ENCODE measurements at places on chromosomes 7 and 10. TPM values are rescaled to one million over a fixed set of nuclear protein-coding genes. Genes with fewer than 3 reads are reported as not detected.
A peak's percentile ranks its signal among the peaks of the same experiment; 100 is the strongest.

DNA sequence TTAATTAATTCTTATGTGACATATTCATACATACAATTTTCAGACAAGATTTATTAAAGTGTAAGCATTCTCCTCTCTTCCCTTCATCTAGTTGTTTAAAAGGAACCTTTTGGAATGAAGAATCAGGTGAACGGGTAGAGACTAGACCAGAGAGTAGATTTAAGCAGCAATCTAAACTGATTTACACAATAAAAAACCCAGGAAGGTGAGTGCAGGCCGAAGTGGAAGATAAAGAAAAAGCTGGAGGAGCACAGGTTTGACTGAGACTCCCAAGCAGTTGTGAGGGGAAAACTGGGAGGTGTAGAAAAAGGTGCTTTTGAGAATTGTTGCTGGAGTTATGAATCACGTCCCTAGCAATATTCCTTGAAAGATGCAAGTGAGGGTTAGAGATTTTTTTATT, 601.1 kb downstream of the SORCS1 start:
- H3K4me3 ChIP-seq = no peak overlapping the region
- no peak overlapping the region for H3K27ac ChIP-seq
- no peaks in the 10 kb centered on the region for H3K36me3 ChIP-seq
- no peaks in the 10 kb centered on the region for H3K27me3 ChIP-seq
- H3K4me1 ChIP-seq = no peaks in the 10 kb centered on the region

GRCh38 chr7:104130726-104131125, 77.1 kb downstream of the ORC5 start:
- H3K4me1 ChIP-seq = no peaks in the 10 kb centered on the region
- no peak for DNase-seq
- no peak overlapping the region for H3K4me3 ChIP-seq
- H3K27ac ChIP-seq = no peak overlapping the region
- no peaks in the 10 kb centered on the region for H3K27me3 ChIP-seq

LAMB1 gene
- total RNA-seq = 42.0 TPM

DNA sequence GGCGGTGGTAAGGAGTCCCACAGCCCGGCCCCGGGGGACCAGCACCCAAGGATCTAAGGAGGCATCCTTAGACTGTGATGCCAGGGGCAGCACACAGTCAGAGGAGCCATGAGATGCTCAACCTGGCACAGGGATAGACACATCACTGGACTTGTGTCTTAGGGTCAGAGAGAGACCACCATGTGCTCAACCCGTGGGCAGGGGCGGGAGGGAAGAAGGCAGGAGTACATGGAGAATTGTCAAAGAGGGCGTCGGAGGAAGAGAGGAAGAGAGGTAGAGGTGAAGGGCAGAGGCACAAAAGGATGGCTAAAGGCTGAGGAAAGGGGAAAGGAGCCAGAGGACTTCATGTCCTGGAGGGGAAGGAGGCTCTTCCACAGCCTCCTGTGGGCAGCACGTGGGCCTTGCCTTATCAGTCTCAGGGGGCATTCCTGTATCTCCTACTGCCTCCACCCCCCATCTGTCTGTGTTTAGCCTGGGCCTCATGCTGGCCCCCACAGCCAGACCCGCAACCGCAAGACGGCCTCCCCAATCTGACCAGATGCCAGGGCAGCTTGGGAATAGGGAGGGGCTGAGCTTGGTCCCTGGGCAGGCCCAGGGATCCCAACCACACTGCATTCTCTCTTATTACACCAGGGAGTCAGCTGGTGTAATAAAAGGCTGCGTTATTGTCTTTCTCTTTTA, 2.2 kb downstream of the ADCY1 start:
- no peak overlapping the region for H3K4me3 ChIP-seq
- no peaks in the 10 kb centered on the region for H3K36me3 ChIP-seq
- H3K27ac ChIP-seq = no peak overlapping the region
- H3K4me1 ChIP-seq = peaks cover 2% of the 10 kb centered on the region
- H3K27me3 ChIP-seq = no peaks in the 10 kb centered on the region

DNA sequence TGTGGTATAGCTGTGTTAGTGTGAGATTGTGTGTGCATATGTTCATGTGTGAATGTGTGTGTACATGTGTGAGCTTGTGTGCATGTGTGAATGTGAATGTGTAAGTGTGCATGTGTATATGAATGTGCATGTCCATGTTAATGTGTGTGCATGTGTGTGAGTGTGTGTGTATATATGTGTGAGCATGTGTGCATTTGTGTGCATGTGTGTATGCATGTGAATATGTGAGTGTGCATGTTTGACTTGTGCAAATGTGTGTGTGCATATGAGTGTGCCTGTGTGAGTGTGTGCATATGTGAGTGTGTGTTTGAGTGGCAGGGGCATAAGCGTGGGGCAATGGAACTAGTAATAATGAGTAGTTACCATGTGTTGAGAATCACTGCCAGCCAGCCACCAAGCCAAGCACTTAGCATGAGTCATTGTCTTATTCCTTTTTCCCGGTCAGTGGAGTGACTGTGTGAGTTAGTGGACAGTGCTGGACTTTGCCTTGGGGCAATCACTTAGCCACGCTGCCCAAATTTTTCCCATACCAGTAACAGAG, 46.3 kb upstream of the SHH start:
- H3K4me3 ChIP-seq = no peak overlapping the region
- H3K27me3 ChIP-seq = no peaks in the 10 kb centered on the region
- no peaks in the 10 kb centered on the region for H3K36me3 ChIP-seq
- peak; percentile 6 for DNase-seq

DNA sequence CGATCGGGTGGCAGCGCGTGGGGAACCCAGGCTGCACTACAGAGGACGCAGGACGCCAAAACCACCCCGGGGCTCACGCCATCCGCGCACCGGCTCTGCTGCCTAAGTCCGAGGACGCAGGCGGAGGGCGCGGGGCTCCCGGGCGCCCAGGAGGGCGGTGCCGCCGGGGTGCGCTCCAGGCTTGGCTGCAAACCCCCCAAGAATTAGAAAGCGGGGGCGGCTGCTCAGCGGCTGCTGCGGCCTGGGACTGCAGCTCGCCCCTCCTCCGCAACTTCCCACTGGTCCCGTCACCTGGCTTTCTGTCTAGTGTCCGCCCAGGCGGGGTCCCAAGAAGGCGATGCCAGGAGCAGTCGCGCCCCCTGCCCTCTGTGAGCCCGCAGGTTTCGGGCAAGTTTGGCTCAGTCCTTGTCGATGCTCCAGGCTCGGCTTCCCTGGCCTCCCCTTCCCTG, 1.7 kb upstream of the POU6F2 start:
- no peaks in the 10 kb centered on the region for H3K27me3 ChIP-seq
- peak overlapping the region; percentile 36 for H3K4me3 ChIP-seq
- DNase-seq = no peak
- no peaks in the 10 kb centered on the region for H3K4me1 ChIP-seq

SDHAF3 gene
- total RNA-seq = 17.1 TPM

PRPS1L1 gene
- total RNA-seq = 18.6 TPM

SPDYE18 gene
- total RNA-seq = 12.6 TPM

GRCh38 chr7:99124751-99125504, 19.0 kb downstream of the SMURF1 start:
- H3K27ac ChIP-seq = peak overlapping the region; percentile 62
- H3K27me3 ChIP-seq = no peaks in the 10 kb centered on the region
- DNase-seq = no peak
- no peaks in the 10 kb centered on the region for H3K36me3 ChIP-seq
- peaks cover 24% of the 10 kb centered on the region for H3K4me1 ChIP-seq
- H3K4me3 ChIP-seq = no peak overlapping the region

ASZ1 gene
- 18.1 TPM for total RNA-seq

DNA sequence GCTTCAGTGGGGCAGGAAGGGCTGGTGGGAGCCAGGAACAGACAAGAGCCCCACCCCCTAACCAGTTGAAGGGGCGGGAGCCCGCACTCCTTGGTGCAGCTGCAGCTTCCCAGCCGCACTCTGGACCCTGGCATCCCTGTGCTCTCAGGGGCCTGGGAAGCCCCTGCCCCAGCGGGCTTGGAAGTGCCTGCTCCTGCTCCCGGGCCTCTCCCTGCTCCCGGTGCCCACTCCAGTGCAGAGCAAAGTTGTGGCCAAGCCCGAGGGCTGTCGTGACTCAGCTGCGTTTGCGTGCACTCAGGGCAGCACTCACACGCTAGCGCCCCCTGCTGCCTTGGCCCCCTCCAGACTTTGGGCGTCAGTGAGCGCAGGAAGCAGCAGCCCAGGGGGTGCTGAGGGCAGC, 883.8 kb downstream of the LRMDA start:
- no peaks in the 10 kb centered on the region for H3K4me1 ChIP-seq
- H3K36me3 ChIP-seq = no peaks in the 10 kb centered on the region
- DNase-seq = peak; percentile 58
- H3K4me3 ChIP-seq = peak overlapping the region; percentile 7
- no peak overlapping the region for H3K27ac ChIP-seq

DNA sequence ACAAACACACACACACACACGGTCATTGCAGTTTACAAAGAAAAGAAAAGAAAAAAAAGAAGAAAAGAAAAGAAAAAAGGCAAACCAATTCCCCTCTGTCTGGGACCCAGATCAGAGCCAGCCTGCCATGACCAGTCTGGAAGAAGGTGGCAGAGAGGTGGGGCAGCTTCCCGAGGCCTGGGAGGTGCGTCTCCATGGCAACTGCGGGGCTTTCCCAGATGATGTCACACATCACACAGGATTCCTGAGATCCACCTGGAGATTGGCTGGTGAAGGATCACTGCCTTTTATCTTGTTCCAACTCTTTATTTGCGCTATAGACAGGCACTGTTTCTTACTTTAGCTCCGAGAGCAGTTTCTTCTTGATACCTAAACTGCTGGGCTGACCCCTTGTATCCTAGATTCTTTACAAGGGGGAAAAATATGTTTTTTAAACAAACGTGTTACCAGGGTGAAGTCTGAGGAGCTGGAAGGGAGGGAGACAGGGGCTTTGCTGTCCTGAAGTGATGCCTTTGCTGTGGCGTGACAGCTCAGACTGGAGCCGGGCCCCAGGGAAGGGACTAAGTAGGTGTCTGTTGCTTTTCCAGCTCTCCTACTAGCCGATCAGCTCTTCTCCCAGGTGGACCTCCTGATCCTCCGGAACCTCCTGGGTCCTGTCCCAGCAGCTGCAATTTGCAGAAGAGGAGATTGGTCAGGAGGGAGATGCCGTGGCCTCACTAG, 298.5 kb downstream of the KLF6 start:
- no peak overlapping the region for H3K27ac ChIP-seq
- no peak overlapping the region for H3K4me3 ChIP-seq
- no peaks in the 10 kb centered on the region for H3K4me1 ChIP-seq
- DNase-seq = no peak

- H3K4me3 ChIP-seq = no peak overlapping the region
- no peak overlapping the region for H3K27ac ChIP-seq
- no peaks in the 10 kb centered on the region for H3K27me3 ChIP-seq
- DNase-seq = no peak
- H3K36me3 ChIP-seq = no peaks in the 10 kb centered on the region
Measured at GRCh38 chr7:22725585-22725984, 1.4 kb upstream of the IL6 start.

UCMA gene
- total RNA-seq = not detected

- no peak overlapping the region for H3K4me3 ChIP-seq
- H3K4me1 ChIP-seq = no peaks in the 10 kb centered on the region
- no peak overlapping the region for H3K27ac ChIP-seq
- no peaks in the 10 kb centered on the region for H3K36me3 ChIP-seq
- H3K27me3 ChIP-seq = no peaks in the 10 kb centered on the region
Measured at GRCh38 chr7:158315326-158315725, 272.3 kb downstream of the PTPRN2 start.

- no peak overlapping the region for H3K27ac ChIP-seq
- no peak overlapping the region for H3K4me3 ChIP-seq
Measured at GRCh38 chr7:127322351-127322750, 69.6 kb upstream of the GRM8 start.

GRCh38 chr7:22990588-22990949, 23.4 kb downstream of the HYCC1 start:
- H3K4me1 ChIP-seq = no peaks in the 10 kb centered on the region
- no peak overlapping the region for H3K27ac ChIP-seq
- DNase-seq = no peak

GRCh38 chr7:20661884-20662283, 46.4 kb downstream of the ABCB5 start:
- no peaks in the 10 kb centered on the region for H3K27me3 ChIP-seq
- no peaks in the 10 kb centered on the region for H3K4me1 ChIP-seq
- H3K36me3 ChIP-seq = no peaks in the 10 kb centered on the region
- H3K27ac ChIP-seq = no peak overlapping the region

GRCh38 chr10:117431160-117431559, 55.9 kb upstream of the PDZD8 start:
- no peaks in the 10 kb centered on the region for H3K4me1 ChIP-seq
- H3K27ac ChIP-seq = no peak overlapping the region
- H3K36me3 ChIP-seq = no peaks in the 10 kb centered on the region
- no peaks in the 10 kb centered on the region for H3K27me3 ChIP-seq
- no peak overlapping the region for H3K4me3 ChIP-seq

DNA sequence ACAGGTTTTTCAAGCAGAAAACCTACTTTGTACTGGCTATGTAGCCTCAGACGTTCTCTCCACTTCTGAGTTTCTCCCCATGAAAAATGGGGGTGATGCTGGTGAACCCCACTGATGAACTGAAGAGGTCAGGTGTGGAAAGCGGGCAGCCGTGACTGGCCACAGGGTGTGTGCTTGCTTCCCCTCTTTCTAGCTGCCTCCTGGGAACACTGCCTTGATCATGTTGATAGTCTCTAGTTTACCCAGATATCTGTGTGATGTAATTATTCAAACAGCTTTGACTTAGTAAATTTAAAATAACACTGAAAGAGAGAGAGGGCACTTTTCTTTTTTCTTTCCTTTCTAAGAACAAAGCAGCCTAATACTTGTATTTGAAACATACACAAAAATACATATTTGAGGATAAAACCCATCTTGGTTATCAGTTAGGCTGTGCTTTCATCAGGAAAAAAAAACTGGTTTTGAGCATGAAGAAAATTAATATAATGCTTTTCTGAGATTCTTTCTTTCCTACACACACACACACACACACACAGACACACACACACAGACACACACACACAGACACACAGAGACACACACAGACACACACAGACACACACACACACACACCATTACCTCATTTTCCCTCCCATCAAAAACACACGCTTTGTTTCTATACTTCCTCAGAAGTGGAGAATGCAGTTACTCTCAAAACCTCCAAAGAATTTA, 76.7 kb downstream of the MACC1 start:
- no peak for DNase-seq
- no peaks in the 10 kb centered on the region for H3K4me1 ChIP-seq
- H3K4me3 ChIP-seq = no peak overlapping the region
- H3K27ac ChIP-seq = no peak overlapping the region
- no peaks in the 10 kb centered on the region for H3K36me3 ChIP-seq

LIPN gene
- not detected for total RNA-seq
